Liver (tissue), 10 donors: ENCODE measurements at places on chromosomes 5 and 9. TPM values are rescaled to one million over a fixed set of nuclear protein-coding genes. Genes with fewer than 3 reads are reported as not detected.
A peak's percentile ranks its signal among the peaks of the same experiment; 100 is the strongest.

INSL6 gene
- 0.33 TPM for polyA plus RNA-seq

NSG2 gene
- not detected for polyA plus RNA-seq

- no peak overlapping the region for H3K4me3 ChIP-seq
- no peaks in the 10 kb centered on the region for H3K27me3 ChIP-seq
- H3K27ac ChIP-seq = no peak overlapping the region
- no peak for DNase-seq
Observed at GRCh38 chr9:95522871-95523370, 6.2 kb upstream of the PTCH1 start.

DNA sequence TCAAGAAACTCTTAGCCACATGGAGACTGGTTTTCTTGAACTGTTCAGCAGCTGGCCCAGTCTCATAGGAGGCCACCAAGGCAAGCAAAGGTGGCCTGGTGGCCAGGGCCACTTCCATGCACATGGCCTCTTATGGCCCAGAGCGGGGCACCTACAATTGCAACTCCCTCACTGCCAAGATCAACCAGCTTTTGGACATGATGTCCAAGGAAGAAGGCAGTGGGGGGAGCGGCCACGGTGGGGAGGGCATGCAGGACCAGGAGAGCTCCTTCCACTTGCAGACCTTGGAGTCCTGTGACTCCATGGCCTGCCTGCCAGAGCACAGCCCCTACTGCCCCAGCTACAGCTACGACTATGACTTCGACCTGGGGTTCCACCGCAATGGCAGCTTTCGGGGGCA, 398.9 kb upstream of the PTPRD start:
- no peak for DNase-seq
- H3K4me1 ChIP-seq = no peaks in the 10 kb centered on the region
- no peak overlapping the region for H3K4me3 ChIP-seq
- no peak overlapping the region for H3K27ac ChIP-seq
- no peaks in the 10 kb centered on the region for H3K36me3 ChIP-seq

- H3K4me3 ChIP-seq = no peak overlapping the region
- no peaks in the 10 kb centered on the region for H3K36me3 ChIP-seq
- no peaks in the 10 kb centered on the region for H3K27me3 ChIP-seq
- H3K27ac ChIP-seq = no peak overlapping the region
Observed at GRCh38 chr5:150146862-150147601, 8.6 kb downstream of the PDGFRB start.

- no peak overlapping the region for H3K4me3 ChIP-seq
- peak overlapping the region; percentile 42 for H3K27ac ChIP-seq
- H3K27me3 ChIP-seq = no peaks in the 10 kb centered on the region
- H3K4me1 ChIP-seq = no peaks in the 10 kb centered on the region
- no peak for DNase-seq
Observed at GRCh38 chr9:111094958-111095357, 56.7 kb upstream of the LPAR1 start.
